ENCODE measurements at places on chromosomes 6 and 20. TPM values are rescaled to one million over a fixed set of nuclear protein-coding genes. Genes with fewer than 3 reads are reported as not detected.
A peak's percentile ranks its signal among the peaks of the same experiment; 100 is the strongest.

DNA sequence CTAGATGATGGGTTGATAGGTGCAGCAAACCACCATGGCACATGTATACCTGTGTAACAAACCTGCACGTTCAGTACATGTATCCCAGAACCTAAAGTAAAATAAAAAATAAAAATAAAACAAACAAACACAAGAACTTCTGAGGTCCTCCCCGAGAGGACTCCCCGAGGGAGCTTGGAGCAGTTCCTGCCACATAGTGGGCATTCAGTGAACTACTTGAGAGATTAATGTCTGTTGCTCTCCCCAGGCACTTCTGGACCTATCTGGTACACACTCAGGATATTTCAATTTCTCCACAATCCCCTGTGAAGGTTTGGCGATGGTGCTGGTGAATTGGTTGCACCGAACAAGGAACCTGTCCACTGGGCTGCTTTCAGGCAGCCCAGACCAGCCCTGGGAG is 311.2 kb downstream of the ESR1 start:
- DNase-seq: no peak

DNA sequence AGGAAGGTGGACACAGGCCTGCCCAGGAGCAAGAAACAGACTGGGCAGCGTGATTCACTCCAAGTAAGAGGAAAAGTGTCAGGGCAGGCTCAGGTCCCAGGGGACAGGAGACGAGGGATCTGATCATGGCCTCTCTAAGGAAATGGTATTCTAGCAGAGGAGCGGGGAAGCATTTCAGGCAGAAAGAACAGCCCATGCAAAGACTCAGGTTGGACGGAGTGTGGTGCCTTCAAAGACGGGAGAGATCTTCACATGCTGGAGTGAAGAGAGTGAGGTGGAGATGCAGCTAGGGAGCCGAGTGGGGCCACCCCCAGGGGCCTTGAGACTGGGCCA is 161.1 kb downstream of the SYCP2 start:
- no peak for DNase-seq

- DNase-seq: no peak
These were observed 811.9 kb downstream of the TENT5A start for GRCh38 chr6:80940571-80940970.

DNA sequence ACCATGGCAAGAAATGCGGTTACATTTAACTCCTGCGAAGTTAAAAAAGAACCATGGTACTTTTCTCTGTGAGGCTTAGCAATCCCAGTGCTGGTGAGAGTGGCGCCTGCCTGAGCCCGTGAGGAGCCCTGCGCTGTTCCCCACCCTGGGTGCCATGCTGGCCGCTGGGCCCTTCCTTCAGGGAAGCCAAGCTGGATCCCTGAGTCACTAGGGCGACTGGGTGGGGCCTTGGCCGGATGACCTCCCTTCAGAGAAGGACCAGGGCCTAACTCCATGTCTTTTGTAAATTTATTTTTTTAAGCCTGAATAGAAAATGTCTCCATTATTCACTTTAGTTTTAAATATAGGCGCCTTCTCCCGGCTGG is 209.1 kb downstream of the ERMARD start:
- no peak for DNase-seq

GRCh38 chr6:132669690-132670291 is 10.8 kb upstream of the TAAR1 start:
- peak; percentile 38 for DNase-seq

DNA sequence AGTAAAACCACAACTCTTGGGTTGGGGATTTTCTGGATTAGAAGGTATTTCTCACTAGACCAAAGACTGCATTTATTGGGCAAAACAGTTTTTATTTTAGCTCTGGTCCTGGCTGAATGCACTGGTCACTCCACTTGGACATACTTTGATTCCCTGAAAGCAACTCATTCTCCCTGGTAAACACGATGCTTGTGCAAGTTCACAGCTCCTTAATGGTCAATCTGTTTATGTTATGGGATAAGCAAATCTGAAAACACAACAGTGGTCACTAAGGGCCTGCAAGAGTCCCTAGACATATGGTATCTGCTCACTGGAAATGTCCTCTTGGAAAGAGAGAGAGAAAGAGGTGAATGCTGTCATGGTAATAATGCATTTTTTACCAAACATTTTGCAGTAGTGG is 559.8 kb downstream of the CDH26 start:
- DNase-seq: no peak

DNA sequence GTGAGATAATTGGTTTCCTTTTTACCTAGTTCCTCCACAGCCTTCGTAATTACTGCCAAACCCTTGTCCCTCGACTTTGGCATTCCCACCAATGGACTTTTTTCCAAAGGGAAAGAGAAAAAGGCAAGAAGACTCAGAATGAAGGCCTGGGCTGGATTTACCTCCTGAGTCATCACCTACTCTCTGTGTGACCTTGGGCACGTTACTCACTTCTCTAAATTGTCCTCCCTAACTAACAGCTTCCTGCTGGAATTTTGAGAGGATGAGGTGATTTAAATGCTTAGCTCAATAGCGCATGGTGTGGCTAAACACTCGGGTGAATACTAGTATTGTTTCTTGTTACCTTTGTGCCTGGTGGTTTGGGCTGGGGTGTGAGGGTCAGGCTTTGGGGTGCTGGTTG is 146.6 kb downstream of the DHX35 start:
- no peak for DNase-seq

GRCh38 chr6:44029444-44030185 is 97.6 kb downstream of the MRPL14 start:
- DNase-seq: no peak

- DNase-seq: no peak
These were observed 6.0 kb downstream of the NOX3 start for GRCh38 chr6:155449450-155450239.

- no peak for DNase-seq
These were observed 88.6 kb upstream of the MOCS1 start for GRCh38 chr6:40022867-40023266.

DNA sequence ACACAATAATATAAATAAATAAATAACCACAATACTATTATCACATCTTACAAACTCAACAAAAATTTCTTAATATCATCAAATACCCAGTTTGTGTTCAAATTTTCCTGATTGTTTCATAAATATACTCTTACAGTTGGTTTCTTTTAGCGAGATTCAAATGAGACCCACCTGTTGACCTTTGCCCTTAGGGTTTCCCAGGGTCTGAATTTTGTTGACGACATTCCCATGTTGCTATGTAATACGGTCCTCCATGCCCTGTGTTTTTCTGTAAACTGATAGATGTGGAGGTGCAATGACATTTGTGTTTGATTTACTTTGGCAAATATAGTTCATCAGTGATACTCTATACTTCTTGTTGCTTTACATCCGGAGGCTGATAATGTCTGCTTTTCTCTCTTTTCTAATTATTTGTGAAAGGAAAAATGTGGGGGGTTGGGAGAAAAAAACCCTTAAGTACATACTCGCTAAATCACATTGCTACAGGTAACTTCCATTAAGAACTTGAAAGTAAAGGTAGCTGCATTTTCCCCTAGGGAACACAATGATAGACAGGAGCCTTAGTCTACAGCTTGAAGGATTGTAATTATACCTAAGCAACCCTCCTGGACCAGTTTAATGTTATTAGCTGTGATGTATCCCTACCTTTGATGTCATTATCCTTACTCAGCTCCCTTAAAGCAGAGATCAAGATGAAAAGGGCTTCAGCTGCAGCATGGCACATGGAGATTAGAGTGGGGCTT is 6.6 kb downstream of the MOG start:
- DNase-seq: no peak

DNA sequence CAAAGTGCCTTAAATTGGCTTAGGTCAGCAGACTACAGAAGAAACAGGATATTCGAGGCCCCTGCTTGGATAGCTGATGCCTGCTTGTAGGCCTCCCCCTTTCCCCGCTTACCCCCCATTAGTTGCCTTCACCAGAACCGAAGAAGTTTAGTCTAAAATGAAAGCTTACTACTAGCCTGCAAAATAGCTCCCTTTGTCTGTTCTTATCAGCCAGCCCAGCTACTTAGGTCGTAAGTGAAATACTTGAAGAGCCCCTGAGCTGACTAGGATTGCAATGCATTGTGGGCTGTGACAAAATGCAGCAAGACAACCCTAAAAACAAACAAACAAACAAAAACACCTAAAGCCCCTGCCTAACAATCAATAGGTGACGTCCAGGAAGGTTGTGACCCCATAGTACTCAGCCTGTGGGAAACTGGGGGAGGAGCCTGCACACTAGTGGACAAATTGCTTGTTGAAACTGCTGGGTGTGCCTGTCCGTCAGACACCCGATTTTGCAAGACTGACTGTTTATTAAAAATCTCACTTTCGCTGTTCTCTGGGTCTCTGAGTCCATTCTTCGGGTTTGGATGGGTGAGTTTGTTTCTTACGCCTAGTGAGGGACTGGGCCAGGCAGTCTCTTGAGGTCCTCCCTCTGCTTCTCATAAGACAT is 105.0 kb upstream of the DUSP22 start:
- DNase-seq: no peak

GRCh38 chr6:24856901-24857670 is 58.4 kb upstream of the ARMH2 start:
- no peak for DNase-seq

DNA sequence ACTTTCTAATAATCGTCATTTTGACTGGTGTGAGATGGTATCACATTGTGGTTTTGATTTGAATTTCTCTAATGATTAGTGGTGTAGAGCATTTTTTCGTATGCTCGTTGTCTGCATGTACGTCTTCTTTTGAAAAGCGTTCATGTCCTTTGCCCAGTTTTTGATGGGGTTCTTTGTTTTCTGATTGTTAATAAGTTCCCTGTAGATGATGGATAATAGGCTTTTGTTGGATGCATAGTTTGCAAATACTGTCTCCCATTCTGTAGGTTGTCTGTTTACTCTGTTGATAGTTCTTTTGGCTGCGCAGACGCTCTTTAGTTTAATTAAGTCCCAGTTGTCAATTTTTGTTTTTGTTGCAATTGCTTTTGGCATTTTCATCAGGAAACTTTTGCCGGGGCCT is 32.3 kb upstream of the XRN2 start:
- DNase-seq: no peak

Gene DUSP15
- not detected for total RNA-seq

Gene BCL2L1
- total RNA-seq: 226 TPM

Gene MAPK13
- 47.3 TPM for total RNA-seq

Gene HSPA12B
- total RNA-seq: not detected
